Cerebellar nuclear complex (tissue), 1 donor: ENCODE measurements at places on chromosomes 6 and 20.

GRCh38 chr20:56345911-56346310 is 12.9 kb upstream of the FAM210B start:
- no peak for DNase-seq

- no peak for DNase-seq
Measured at GRCh38 chr6:120320481-120321162, 971.1 kb upstream of the MAN1A1 start.

DNA sequence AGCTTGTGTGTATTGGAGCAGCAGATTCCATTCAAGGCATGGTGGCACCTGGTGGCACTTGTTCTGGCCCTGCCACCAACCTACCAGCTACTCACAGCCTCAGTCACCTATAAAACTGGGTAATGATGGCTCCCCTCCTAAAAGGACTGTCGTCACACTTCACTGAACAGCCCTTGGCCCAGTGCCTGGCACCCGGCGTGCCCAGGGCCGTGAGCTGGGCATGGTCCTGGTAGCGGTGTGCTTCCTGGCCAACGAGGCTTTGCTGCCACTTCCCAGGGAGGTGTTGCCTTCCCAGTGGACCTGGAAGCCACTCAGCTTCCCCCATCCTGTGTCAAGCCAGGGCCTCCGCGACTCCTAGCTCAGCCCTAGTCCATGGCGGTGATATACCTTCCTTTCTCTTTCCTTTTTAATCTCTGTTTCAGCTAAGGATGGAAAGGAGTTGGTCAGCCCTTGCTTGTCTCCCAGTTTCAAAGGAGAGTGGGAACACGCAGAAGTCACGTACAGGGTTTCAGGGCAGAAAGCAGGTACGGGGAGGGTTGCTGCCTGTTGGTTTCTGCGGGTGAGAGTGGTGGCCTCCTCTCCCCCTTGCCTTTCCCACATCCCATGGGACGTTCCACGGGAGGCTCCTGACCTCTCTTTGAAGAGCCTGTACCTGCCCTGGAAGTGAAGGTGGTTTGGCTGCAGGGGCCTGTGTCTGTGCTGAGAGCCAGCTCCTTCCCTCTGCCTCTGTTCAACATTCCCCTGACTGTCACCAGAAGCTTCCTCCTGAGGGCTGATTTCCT is 25.5 kb downstream of the ENTPD6 start:
- DNase-seq = peak; percentile 62

GRCh38 chr6:131005439-131006016 is 57.5 kb downstream of the EPB41L2 start:
- DNase-seq = no peak

DNA sequence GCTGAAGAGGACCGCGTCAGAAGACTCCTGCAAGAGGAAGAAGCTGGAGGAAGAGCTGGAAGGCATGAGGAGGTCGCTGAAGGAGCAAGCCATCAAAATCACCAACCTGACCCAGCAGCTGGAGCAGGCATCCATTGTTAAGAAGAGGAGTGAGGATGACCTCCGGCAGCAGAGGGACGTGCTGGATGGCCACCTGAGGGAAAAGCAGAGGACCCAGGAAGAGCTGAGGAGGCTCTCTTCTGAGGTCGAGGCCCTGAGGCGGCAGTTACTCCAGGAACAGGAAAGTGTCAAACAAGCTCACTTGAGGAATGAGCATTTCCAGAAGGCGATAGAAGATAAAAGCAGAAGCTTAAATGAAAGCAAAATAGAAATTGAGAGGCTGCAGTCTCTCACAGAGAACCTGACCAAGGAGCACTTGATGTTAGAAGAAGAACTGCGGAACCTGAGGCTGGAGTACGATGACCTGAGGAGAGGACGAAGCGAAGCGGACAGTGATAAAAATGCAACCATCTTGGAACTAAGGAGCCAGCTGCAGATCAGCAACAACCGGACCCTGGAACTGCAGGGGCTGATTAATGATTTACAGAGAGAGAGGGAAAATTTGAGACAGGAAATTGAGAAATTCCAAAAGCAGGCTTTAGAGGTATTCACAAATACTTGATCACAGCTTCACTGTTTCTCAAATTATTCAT is 8.9 kb upstream of the SNRNP48 start:
- no peak for DNase-seq

DNA sequence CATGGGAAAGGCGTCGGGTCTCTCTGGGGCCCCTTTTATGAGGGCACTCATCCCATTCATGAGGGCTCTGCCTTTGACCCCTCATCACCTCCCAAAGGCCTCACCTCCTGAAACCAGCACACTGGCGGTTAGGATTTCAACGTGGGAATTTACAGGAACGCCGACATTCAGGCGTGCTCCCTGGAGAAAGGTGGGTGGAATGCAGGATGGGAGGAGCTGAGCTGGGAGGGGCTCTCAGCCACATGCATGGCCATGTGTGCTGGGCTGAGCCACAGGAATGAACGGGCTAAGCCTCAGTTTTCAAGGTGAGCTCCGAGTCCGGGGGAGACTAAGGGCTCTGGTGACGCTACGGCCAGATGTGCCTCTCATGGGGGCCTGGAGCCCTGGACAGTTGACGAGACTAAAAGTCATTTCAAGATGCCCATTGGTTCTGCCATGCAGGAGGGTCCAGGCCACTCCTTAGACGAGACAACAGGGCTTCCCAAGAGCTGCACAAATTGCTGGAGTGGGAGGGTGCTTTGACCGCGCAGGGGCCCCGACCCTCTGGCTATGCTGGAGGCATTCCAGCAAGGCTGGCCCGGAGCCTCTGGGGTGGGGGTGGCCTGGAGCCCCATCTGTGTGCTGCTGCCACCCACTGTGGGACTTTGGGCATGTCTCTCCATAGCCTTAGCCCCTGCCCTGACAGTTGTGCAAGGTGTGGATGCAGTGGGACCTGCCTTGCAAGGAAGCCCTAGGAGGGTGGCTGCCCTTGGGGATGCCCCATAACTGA is 3.8 kb upstream of the ARFGAP1 start:
- DNase-seq = no peak

- no peak for DNase-seq
Measured at GRCh38 chr6:166587631-166588413, 1.3 kb upstream of the RAMACL start.

- no peak for DNase-seq
Measured at GRCh38 chr20:10747019-10747418, 73.2 kb upstream of the JAG1 start.

DNA sequence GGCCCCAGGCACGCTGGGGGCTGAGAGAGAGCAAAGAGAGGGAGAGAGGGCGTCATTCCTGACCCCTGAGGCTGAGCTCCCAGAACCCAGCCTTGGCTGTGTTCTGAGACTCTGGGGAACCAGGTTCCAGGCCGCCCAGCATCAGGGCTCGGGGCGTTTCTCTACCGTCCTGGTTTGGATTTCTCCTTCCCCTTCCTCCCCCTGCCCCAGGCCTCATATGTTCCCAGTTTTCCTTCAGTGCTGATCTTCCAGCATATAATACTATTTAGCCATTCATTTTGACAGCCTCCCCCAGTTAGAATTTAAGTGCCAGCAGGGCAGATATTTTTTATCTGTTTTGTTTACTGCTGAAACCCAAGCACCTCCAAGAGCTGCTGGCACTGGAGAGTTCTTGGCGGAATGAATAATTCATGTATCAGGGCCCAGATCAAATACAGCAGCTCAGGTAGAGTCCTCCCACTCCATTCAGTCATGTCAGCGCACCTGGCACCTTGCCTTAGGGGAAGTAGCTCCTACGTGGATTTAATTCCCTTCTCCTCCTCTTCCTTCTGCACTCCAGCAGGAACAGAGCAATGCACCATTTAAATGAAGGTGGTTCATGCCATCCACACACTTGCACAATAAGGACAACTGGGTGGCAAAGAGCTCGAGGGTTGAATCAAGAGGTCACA is 23.4 kb upstream of the FRMD1 start:
- DNase-seq = no peak

DNA sequence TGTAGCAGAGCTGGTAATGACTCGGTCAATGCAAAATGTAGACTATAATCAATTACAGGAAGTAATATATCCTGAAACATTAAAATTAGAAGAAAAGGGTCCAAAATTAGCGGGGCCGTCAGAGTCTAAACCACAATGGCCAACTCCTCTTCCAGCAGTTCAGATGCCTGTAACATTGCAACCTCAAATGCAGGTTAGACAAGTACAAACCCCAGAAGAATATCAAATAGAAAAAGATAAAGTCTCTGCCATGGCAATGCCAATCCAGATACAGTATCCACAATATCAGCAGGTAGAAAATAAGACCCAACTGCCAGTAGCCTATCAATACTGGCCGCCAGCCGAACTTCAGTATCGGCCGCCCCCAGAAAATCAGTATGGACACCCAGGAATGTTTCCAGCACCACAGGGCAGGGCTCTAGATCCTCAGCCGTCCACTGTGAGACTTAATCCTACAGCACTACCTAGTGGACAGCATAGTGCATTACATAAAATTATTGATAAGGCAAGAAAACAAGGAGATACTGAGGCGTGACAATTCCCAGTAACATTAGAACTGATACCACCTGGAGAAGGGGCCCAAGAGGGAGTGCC is 158.4 kb downstream of the GPX5 start:
- peak; percentile 2 for DNase-seq
